ENCODE measurements at places on chromosomes 6 and 20.
A peak's percentile ranks its signal among the peaks of the same experiment; 100 is the strongest.

GRCh38 chr6:12653486-12653885 lies 63.1 kb upstream of the PHACTR1 start:
- no peak for DNase-seq

- peak; percentile 37 for DNase-seq
Observed at GRCh38 chr6:32255199-32256153, 31.6 kb upstream of the NOTCH4 start.

DNA sequence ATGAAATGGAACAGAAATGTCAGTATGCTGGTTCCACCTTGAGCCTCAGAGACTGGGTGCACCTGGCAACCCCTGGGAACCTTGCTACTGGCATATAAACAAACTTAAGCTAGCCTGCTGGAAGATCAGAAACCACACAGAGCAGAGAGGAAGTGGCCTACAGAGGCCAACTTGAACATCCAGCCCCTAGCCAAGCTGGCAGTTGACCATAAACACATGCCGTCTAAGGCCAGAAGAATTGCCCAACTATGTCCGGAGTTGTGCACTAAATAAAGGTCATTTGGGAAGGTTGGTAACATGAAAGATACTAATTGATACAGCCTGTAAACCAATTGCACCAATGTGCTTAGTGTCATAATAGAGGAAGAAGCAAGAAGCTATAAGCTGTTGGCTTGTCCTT lies 266.6 kb upstream of the BTBD3 start:
- DNase-seq = no peak

- DNase-seq = no peak
Observed at GRCh38 chr20:25318471-25319240, 70.8 kb downstream of the PYGB start.

DNA sequence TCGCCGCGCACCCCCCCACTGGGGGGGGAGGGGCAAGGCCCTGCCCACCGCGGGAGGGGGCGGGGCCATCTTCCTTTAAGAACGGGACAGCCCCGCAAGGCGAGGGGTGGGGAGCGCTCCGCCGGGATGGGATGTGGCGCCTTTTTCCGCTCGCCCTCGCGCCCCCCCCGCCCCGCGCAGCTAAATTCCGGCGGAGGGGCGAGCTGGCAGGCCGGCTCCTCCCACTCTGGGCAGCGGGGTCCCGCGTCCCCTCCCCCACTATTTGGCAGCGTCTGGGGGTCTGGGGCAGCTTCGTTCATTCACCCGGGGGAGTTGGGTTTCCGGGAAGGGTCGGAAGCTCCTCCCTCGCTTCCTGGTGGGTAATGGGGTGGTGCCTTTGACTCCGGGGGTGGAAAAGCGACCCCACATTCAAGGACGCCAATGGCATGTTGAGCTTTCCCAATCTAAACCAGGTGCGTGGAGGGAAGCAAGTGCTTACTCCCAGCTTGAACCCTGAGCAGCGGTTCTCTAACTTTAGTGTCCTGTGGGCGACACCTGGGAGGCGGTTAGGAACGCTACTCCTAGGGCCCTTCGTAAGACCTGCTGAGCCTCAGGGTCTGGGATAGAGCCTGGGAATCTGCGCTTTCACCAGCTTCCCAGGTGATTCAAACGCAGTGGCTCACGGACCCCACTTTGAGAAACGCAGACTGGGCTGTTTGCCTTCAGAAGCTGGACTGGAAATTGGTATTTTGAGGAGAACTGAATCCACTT lies 927 bp downstream of the ASXL1 start:
- peak; percentile 63 for DNase-seq

DNA sequence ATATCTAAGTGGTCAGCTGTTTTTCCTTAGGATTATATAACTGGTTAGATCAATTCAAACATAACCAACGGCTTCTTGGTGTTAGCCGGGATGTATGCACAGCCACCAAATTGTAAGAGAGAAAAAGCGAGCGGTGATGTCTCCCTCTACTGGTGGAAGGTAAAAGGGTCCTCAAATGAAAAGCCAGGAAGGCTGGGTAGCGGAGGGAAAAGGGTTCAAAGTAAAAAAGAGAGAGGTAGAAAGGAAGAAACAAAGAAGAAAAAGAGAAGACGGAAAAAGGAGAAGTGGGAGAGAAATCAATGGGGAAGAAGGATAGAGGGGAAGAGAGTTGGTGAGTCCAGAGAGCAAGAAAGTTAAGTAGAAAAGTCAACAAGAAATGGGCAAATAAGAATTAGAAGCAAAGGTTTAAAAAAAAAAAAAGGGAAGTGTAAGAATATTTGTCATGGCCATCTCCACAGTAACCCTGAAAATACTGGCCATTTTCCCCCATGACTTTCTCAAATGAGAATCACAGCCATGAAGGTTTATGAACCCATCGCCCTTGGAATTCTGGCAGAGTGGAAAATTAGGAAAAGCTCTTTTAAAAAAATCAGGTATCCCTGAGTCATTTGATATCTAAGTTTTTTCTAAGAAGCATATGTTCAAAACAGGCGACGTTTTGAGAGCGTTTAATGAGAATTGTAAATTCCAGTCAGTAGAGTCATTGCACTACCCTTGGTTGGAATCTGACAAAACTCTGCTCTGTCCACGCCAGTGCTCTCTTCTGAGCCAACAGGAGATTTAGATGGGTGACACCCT lies 155.6 kb upstream of the SNX9 start:
- no peak for DNase-seq

DNA sequence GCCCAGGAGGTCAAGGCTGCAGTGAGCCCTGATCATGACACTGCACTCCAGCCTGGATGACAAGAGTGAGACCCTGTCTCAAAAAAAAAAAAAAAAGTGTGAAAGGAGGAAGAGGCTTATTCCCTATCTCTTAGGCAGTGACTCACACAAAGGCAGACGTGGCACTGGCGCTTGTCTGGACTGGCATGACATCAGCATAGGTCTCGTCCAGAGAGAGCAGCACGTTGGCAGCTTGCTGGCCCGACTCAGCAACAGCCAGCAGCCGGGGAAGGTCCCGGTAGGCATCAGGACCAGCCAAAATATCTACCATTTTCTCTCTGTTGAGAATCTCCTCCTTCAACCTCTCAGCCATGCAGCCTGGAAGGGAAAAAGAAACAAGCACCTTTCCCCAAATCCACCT lies 14.1 kb downstream of the CDK5RAP1 start:
- no peak for DNase-seq

DNA sequence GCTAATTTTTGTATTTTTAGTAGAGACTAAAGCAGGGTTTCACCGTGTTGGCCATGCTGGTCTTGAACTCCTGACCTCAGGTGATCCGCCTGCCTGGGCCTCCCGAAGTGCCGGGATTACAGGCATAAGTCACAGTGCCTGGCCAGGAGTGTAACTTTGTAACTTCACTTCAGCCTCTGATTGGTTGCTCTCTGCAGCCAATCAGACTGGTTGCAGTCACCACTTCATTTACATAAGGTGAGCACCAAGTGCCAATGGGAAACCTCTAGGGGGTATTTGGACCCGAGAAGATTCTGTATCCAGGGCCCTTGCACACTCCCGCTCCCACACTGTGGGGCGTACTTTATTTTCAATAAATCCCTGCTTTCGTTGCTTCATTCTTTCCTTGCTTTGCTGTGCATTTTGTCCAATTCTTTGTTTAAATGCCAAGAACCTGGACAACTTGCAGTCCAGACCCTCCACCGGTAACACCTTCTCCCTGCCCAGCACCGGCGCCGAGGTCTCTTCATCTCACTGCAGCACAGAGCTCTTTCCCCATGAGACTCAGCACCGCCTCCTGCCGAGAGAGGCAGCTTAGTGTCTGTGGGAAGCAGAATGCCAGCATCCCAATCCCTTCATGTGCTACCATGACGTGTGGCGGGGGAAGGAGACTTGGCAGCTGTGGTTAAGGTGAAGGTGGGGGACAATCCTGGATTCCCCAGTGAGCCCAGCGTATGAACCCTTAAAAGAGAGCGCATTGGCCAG lies 14.0 kb upstream of the MRGBP start:
- DNase-seq = no peak

DNA sequence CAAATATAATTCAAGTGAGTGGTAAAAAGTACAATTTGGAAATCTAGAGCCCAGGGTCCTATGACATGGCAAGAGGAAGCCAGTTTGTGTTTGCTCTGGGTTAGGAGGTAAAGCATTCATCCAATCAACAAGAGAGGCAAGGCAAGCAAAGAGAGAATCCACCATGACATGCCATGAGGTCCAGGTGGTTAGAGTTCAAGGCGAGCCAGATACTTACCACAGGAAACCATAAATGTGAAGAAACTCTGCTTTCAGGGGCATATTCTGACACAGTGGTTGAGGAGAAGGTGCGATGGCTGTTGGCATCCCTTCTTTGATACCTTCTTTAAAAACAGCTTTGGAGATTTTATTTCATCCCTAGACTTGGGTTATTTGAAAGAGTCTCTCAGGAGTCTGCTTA lies 193.8 kb upstream of the MAN1A1 start:
- DNase-seq = no peak

GRCh38 chr6:17012421-17013225 lies 89.2 kb upstream of the STMND1 start:
- no peak for DNase-seq
